Tongue (tissue), 3 donors: ENCODE measurements at places on chromosomes 7 and 10. TPM values are rescaled to one million over a fixed set of nuclear protein-coding genes. Genes with fewer than 3 reads are reported as not detected.

Gene CNPY4
- total RNA-seq: 24.4 TPM

Gene ZDHHC16
- 35.9 TPM for total RNA-seq

Gene NYAP1
- 2.3 TPM for total RNA-seq

Gene PLAC9
- total RNA-seq: 31.2 TPM

Gene DNAJC12
- total RNA-seq: 8.2 TPM

Gene DYNC1I1
- 2.6 TPM for total RNA-seq

Gene CDK14
- total RNA-seq: 29.3 TPM

Gene GSTO2
- total RNA-seq: 5.1 TPM

DNA sequence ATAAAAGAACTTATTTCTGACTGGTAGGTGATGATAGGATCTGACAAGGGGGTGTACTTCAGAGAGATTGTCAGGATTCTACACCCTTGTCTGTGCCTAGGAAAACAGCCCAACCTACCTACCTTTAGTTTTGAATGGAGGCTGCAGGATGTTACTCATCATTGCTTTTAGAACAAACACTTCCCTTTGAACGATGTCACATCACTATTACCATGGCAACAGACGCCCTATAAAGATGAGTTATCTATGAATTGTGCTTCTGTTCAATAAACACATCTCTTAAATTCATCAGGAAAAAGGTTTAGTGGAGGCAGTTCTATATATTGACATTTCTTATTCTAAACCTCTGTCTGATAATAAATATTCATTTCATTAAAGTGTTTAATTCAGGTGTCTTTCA lies 362.4 kb downstream of the CNTNAP2 start:
- no peak for DNase-seq

GRCh38 chr7:49692516-49692915 lies 80.9 kb upstream of the VWC2 start:
- no peak for DNase-seq

- DNase-seq: peak; percentile 58
These were observed 1.0 kb downstream of the CHST15 start for GRCh38 chr10:124092250-124092859.

- DNase-seq: no peak
These were observed 215.7 kb downstream of the USP6NL start for GRCh38 chr10:11395581-11396310.

GRCh38 chr10:71210542-71210871 lies 1.9 kb upstream of the UNC5B start:
- DNase-seq: no peak

DNA sequence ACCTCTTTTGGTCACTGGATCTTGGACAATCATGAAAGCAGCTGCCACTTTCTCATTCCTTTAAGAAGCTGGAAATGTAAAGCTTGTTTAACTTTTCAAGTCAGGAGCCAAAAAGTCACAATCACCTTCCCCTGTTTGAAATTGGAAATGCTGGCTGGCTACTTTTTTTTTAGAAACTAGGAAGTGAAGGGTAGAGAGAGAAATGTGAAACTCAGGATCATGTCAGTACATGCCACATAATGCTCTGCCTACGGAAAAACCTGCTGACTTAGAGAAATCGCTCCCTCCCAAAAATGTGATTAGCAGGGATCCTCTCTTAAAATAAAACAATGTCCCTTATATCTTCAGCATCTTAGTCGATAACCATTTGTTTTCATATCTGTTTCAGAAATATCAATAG lies 188.4 kb upstream of the C7orf33 start:
- no peak for DNase-seq

GRCh38 chr10:67225226-67225625 lies 299.4 kb downstream of the LRRTM3 start:
- no peak for DNase-seq

- peak; percentile 66 for DNase-seq
These were observed 10.4 kb downstream of the CALML3 start for GRCh38 chr10:5534880-5535856.

DNA sequence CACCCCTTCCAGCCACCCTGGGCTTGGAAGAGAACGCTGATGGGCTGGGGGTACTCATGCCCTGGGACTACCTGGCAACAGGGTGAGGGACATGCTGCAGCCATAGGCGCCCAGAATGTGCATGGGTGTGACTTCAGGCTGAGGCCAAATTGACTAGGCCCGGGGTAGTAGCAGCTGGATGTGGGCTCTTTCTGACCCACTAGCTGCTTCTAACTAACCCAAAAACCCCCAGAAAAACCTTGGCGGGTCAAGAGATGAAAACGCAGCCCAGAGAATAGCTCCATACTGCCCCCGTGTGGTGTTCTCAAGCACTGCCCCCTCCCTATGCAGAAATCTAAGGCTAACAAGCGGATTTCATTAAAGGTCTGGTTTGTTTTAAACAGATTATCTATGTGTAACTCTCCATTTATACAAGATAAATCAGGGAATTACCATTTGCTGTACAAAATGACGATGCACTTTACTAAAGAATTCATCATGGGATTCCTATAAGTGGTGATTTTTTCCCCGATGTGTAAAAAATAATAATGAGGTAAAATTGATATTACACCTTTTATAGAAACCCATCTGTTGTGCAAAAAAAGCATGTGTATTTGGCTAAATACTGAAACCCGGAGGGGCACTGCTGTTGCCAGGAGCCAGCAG lies 4.2 kb downstream of the SMARCD3 start:
- peak; percentile 82 for DNase-seq

DNA sequence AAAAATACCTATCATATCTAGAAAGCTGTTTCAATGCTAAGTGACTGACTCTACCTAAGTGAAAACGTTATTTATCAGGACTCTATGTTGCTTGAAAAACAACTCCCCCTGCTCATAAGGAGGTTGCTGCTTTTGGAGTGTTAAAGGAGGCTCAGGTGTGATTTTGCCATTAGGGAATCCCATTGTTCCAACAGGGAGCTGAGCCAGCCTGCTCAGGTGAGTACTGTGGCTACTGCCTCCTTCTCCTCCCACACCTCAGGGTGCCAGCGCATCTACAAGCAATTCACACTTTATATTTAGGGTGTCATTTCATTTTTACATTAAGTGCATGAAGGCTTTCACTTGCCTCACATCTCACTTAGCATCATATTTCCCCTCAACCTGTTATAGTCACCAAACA lies 84.7 kb downstream of the SEM1 start:
- DNase-seq: no peak

- DNase-seq: no peak
These were observed 5.1 kb downstream of the SHH start for GRCh38 chr7:155807065-155807671.

DNA sequence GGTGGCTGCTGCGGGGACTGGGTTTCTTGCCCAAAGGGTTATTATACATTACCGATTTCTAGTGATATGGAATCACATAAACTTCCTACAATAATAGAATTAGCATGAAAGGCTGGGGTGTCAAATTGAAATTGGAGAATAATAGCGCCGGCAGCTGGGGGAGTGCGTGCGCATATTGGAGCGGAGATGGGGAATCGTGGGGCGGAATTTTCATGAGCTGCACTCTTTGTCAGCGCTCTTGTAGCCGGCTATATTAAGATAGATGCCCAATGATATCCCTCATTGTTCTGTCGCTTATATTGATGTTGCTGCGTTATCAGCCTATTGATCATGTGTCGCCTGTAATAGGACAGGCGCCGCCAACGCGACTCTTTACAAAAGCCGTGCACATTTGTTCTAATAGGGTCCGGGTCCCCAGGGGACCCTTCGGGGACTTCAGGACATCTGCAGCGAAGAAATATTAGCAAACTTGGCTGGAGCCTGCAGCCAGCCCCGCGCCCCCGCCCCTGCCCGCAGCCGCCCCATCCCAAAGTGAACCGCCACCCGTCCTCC lies 5.1 kb downstream of the UNCX start:
- DNase-seq: no peak

GRCh38 chr7:50555594-50556140 lies 9.5 kb downstream of the DDC start:
- no peak for DNase-seq

- DNase-seq: no peak
These were observed 123.9 kb downstream of the PRKAG2 start for GRCh38 chr7:151752816-151753595.

GRCh38 chr7:152145853-152146466 lies 120.5 kb downstream of the GALNT11 start:
- peak; percentile 58 for DNase-seq

- DNase-seq: no peak
These were observed 13.9 kb downstream of the OSBPL3 start for GRCh38 chr7:24965831-24966708.

DNA sequence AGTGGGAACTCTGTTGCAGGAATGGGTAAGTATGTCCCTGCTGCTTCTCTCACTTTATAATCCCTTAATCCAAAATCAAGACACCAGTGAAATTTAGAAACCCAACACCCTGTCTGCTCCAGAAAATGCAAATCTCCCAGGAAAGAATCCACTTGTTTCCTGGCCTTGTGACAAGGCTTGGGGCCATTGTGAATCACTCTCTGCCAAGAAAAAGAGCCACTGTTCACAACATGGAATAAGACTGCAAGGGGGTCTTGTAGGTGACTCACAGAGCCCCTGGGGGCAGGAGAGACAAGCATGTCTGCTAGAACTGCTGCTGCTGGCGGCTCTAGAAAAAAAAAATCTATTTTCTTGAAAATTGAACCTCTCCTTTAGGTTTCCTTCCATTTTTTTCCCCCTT lies 191.2 kb downstream of the SORCS1 start:
- peak; percentile 69 for DNase-seq

DNA sequence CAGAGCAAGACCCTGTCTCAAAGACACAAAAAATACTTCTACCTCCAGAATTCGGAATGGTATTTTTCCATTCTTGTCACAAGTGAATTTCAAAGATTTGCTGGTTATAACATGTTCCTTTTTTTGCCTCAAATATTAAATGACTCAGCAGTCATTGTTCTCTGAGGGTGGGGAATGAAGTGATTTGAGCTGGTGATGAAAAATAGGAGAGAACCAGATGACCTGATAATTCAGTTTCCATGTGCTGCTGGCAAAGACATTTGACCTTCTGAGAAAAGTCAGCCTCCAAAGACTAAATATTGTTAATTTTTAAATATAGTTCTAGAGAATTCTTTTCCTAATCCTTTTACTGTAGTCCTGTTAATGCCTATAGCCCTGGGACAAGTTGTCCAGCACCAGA lies 78.9 kb downstream of the CACNB2 start:
- no peak for DNase-seq

GRCh38 chr10:58462863-58463507 lies 49.7 kb upstream of the BICC1 start:
- no peak for DNase-seq

DNA sequence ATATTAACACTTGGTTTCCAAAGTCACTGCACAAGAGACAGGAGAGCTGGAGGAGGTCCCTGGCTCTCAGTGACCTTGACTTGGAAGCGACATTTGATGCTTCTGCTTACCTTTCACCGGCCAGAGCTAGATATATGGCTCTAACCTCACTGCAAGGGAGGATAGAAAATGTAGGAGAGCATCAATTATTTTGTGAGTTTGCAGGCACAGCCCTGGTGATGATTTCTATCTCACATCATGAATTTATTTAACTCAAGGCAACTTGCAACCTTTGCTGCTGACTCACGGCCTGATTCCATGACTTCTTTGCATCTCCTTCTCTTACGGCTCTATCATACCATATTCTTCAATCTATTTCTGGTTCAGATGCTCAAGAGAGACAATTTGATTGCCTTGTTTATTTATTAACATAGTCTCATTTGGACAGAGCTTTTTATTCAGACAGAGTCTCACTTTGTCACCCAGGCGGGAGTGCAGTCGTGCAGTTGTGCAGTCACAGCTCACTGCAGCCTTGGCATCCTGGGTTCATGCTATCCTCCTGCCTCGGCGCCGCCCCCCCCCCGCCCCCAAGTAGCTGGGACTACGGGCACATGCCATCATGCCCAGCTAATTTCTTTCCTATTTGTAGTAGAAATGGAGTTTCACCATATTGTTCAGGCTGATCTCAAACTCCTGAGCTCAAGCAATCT lies 196.0 kb downstream of the REEP3 start:
- DNase-seq: no peak

DNA sequence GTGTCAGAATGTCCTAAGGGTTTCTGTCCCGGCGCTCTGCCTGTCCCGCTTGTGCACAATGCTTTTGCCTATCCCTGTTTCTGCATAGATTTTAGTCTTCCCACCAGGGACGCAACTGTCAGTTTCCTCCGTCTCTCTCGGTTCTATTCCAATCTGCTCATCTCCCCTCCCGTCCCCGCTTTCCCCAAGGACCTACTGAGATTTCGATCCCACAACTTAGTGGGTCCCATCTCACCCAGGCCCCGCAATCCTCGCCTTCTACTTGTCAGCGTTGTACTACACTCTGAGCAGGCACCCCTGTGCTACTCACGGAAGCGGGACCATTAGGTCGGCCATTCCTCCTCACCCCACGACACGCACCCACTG lies 519 bp upstream of the ZNF655 start:
- no peak for DNase-seq

- no peak for DNase-seq
These were observed 7.8 kb upstream of the CYP3A4 start for GRCh38 chr7:99791667-99792369.

DNA sequence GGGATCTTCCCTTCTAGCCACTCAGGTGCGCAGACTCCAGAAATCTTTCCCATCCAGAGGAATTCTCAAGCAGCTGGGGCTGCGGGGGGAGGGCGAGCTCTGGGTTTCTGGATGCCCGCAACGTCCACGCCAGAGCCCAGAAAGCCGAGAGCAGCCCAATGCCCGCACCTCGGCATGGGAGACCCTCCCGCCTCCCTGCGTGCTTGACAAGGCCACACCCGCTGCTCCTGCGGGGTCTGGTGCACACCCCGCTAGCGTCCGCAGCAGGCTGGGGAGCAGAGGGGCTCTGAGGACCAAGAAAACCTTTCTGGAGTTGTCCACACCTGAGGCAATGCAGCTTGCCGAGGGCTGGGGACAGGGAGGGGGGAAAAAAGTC lies 66.2 kb downstream of the SLC29A4 start:
- no peak for DNase-seq

DNA sequence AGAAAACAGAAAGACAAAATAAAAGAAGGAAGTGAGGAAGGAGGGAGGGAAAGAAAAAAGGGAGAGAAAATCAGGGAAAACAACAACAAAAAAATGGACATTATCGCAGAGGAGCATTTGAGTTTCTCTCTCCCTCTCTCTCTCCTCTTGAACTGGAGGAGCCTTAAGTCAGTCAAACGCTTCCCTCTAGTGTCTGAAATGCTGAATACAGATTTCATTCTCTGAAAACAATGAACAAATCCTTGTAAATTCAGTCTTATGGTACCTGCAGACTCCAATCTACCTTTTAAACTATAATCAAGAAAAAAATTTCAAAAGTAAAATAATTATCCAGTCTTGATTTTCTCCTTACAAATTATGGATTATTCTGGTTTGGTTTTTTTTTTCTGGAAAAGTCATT lies 89.2 kb upstream of the PFKP start:
- DNase-seq: peak; percentile 80

- DNase-seq: no peak
These were observed 24.7 kb upstream of the MSMB start for GRCh38 chr10:46070749-46071148.

DNA sequence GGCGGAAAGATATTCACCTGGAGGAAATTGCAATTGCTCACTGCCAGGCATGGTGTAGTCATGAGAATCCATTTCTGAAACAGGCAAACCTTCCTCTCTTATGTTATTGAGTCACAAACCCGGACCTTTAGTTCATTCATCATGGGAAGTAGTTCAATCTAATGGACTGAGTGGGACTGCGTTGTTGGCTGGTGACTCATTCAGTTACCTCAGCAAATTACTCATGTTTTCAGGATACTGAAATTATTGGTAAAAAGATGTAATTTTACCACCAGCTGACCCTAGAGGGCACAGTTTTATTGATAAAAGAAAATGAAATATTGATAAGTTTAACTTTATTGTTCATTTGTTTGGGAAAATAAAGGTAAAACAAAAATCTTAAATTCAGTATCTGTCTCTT lies 1194.4 kb upstream of the SORCS1 start:
- DNase-seq: no peak
